ENCODE measurements at places on chromosomes 3 and 15.

GRCh38 chr3:123291404-123291803 is 89.7 kb downstream of the SEC22A start:
- DNase-seq, result no peak

GRCh38 chr3:189690237-189690636 is 59.0 kb downstream of the TP63 start:
- no peak for DNase-seq

GRCh38 chr3:116002235-116002634 is 378.9 kb downstream of the GAP43 start:
- no peak for DNase-seq

GRCh38 chr3:152724270-152724669 is 110.7 kb upstream of the P2RY1 start:
- DNase-seq, result no peak

GRCh38 chr3:32157600-32158264 is 51.3 kb downstream of the GPD1L start:
- no peak for DNase-seq

DNA sequence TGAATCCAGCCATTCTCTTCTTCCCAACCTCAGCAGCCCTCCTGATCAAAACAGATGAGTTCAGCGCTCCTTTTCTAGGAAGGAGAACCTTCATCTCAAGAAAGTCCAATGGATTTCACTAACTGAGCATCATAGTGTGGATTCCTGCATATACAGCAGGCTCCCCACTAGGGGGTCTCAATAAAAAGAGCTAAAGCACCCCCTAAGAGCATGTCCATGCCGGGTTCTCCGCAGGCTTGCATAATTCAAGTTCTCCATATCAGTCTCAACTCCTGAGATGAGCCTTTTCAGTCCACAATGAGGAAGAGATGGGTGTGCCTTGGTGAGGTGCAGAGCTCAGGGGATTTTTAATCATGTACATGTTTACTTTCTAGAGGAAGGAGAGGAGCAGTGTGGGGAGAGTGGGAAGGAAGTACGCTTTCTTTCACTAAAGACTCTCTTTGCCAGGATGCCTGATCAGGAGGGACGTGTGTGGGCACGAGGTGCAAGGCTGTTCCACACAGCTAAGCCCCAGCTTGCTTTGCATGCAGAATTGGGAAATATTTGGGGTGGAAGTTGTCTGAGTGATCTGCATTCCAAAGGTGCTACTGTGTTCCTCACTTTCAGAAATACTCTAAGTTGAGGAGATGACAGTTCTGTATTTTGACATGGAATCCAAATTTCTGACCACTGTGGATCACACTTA is 563.5 kb downstream of the OCA2 start:
- DNase-seq, result no peak

DNA sequence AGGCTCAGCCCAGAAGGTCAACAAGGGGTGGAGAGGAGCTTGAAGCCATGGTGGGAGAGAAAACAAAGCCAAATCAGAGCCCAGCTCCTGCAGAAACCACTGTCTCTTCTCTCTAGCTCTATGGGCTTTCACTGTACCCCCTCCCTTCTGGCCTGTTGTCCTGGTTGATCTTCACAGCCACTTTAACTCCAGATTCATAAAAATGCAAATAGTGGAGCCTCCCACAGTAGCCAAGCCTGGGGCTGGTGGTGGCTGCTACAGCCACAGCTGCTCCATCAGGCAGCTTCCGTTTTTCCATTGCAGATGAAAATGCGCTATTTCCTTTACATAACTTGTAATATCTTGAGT is 20.7 kb upstream of the CAV3 start:
- no peak for DNase-seq

GRCh38 chr15:71384501-71384900 is 269.2 kb downstream of the THSD4 start:
- DNase-seq, result no peak

DNA sequence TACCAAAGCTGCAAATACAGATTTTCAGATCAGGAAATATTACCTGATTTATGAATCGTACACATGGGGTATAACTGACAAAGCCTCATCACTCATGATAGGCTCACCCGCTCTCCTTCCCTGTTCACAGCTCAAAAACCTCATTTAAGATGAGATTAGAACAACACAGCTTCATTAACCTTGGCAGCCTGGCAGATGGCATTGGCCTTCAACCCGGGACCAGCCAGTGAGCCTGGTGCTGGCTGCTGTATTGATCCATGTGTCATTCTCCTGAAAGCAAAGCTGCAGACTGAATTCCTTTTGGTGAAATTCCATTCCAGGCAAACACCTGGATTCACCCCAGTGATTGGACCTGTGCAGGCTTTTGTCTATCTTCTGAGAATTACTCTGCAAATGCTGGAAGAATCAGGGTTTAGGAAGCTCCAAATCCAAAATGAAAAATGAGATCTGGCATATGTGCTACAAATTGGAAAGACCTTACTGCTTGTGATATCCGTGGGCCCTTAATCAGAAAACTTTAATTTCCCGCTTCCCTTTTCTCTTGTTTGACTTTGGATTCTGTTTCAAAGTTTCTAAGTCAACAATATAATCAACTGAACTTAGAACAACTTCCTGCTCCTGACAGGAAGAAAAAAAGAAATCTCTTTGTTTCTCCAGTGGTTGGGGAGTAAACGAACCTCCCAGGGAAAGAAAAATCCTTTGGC is 189.1 kb upstream of the KBTBD8 start:
- DNase-seq, result no peak

- no peak for DNase-seq
Observed at GRCh38 chr3:109921509-109921908, 584.2 kb upstream of the DPPA4 start.

- DNase-seq, result no peak
Observed at GRCh38 chr15:92883876-92884435, 16.2 kb upstream of the CHD2 start.

DNA sequence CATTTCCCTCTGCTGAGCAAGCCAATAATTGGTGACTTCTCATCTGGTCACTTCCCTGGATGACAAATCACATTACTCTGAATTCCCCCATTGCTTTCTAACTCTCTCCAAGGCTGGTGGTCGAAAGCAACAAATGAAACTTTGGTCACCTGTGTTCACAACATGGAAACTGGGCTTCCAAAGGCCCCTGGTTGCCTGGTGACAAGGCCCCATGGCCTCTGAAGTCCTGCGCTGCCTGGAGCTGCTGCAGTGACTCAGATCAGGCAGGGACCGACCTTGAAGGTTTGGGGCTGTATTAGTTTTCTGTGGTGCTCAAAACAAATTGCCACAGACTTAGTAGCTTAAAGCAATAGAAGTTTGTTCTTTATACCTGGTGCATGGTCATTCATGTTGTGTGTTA is 345.3 kb downstream of the WDR72 start:
- no peak for DNase-seq

GRCh38 chr3:58666683-58667082 is at the start of gene FAM3D:
Gene FAM3D, minus strand, starts transcription at chr3:58666774. Its CDS starts 11,211 bp downstream, at chr3:58655563.
- no peak for DNase-seq

GRCh38 chr15:85426481-85426880 is 46.1 kb downstream of the AKAP13 start:
- no peak for DNase-seq

DNA sequence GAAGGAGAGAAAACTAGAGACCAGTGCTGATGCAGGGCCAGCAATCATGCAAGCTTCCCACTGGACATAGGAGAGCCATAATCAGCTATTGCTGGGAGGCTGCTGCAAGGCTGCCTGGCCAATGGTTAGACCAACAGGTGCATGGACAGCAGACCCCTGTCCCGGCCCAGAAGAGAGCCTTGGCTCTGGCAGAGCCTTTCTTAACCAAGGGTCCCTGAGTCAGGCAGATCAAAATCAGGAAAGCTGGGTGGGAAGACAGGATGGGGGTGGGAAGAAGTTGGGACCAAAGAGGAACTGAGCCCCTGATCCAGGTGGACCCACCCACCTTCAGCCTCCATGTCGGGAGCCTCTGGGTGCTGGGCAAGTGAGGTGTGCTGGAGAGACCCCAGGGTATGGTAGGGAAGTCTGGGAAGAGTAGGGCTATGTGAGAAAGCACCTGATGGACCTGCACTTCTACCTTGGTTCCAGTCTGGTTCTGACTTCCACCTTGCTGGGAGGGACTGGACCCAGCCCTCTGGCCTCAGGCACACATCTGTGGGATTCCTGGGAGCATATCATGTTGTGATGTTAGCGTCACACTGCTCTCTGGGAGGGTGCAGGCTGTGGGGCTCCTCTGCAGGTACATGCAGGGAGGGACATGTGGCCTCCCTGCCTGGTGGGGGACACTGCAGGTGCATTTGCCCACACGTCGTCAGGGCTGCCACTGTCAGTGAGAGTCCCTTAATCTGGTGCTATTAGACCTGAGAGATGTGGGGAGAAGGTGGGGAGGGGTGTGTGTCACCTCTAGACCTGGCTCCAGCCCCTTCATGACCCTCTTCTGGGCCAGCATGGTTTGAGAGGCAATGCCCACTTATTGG is 24.7 kb downstream of the KY start:
- DNase-seq, result no peak

- DNase-seq, result no peak
Observed at GRCh38 chr3:66996696-66997095, 1.4 kb upstream of the KBTBD8 start.

DNA sequence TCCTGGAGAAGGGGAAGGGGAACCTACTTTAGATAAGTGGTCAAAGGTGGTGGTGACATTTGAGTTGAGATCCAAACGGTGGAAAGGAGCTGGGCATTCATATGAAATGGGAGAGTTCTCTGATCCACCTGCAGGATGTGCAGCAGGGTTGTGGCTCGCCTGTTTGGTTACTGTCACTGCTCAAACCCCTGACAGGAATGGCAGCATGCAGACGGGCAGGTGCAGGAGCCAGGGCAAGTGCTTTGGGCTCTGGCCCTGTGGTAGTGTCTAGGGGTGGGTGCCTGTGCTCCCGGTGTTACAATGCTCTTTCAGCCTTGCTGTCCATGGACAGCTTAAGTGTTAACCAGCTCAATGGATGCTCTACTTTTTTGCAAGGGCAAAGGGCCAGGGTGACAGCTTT is 18.5 kb downstream of the PAQR9 start:
- DNase-seq, result no peak

DNA sequence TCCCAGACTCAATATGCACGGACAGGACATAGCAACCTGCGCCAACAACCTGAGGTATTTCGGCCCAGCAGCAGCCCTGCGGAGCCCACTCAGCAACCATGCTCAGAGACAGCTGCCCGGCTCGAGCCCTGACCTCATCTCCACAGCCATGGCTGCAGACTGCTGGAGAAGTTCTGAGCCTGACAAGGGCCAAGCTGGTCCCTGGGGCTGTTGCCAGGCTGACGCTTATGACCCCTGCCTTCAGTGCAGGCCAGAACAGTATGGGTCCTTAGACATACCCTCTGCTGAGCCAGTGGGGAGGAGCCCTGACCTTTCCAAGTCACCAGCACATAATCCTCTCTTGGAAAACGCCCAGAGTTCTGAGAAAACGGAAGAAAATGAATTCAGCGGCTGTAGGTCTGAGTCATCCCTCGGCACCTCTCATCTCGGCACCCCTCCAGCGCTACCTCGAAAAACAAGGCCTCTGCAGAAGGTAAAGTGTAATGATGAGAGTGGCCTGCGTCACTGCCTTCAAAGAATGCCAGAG is 25.5 kb downstream of the TMEM41A start:
- DNase-seq, result no peak

DNA sequence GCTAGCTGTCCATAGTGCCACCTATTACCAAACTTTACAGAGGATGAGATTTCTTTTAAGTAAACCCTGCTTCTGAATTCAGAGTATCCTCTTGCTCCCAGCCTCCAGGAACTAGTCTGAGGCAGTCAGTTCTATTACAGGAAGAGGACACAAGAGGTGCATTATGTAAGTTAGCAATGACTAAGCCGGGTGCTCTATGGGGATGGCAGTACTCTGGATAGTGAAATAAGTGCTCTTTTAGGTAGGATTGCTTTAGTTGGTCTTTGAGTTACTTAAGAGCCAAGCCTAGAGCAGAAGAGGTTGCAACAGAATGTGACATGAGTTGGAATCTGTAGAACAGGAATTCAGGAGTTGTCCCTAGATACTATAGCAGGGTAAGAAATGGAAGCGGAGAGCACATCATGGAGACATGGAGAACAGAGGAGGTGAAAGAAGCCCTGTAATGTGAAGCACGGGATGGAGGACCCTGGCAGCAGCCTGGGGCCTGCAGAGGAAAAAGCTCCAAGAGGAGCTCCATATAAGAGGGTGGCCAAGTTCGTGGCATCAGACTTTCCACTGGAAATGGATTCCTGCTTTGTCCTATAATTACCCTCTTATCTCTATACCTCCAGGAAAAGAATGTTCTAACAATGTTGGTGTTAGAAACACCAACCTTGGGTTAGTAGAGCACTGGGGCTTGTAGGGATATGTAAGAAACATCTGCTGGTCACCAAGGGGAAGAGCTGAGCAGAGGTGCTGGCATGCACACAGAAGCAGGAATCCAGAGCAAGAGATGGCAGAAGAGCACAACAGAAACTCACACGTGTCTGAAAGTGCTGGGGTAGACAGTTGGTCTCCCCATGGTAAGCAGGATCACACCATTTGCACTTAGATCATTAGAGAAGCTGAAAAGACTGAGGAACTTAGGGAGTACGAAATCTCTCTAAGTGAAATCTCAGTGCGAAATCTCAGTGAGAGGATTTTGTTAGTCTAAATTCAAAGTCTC is 851.1 kb downstream of the FHIT start:
- DNase-seq, result no peak

- DNase-seq, result peak; percentile 75
Observed at GRCh38 chr15:29821416-29822099, 710 bp downstream of the TJP1 start.

- no peak for DNase-seq
Observed at GRCh38 chr3:169246158-169246557, 417.4 kb downstream of the MECOM start.

GRCh38 chr15:74135041-74135565 is 4.7 kb downstream of the ISLR2 start:
- DNase-seq, result no peak

DNA sequence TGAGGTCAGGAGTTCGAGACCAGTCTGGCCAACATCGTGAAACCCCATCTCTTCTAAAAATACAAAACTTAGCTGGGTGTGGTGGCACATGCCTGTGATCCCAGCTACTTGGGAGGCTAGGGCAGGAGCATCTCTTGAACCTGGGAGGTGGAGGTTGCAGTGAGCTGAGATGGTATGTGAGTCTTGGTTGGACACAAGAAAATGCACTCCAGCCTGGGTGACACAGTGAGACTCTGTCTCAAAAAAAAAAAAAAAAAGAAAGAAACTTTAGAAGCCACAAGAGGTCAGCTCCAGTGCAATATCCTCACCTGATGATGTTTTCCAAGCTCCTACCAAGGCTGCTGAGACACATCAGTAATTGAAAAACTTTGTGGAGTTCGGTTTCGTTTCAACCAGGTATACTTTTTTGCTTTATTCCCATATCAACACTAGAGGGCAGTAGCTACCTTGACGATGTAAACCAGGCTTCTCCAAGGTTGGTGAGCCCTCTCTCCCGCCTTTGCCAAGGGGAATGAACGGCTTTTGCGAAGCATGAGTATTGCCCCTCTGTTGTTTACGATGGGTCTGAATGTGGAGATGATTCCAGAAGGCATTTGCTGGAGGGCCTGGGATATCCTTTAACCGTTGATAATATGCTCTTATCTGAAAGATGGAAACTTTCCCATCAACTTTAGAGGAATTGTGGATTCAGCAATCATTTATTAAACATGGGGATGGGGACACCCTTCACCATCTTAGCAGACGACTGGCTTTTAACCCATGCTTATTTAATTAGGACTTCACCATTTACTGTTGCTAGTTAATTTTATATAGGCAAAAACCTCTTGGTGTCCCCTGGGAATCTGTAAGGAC is 202.8 kb downstream of the SV2B start:
- DNase-seq, result peak; percentile 33

GRCh38 chr3:1616744-1617143 is 481.9 kb upstream of the CNTN4 start:
- no peak for DNase-seq
